Uterus (tissue), 4 donors: ENCODE measurements at places on chromosomes 16 and 17. TPM values are rescaled to one million over a fixed set of nuclear protein-coding genes. Genes with fewer than 3 reads are reported as not detected.

- H3K27ac ChIP-seq, result no peak overlapping the region
- no peak overlapping the region for H3K4me3 ChIP-seq
- H3K4me1 ChIP-seq, result no peaks in the 10 kb centered on the region
- no peak for DNase-seq
Observed at GRCh38 chr17:65794572-65794971, 233.1 kb upstream of the AXIN2 start.

DNA sequence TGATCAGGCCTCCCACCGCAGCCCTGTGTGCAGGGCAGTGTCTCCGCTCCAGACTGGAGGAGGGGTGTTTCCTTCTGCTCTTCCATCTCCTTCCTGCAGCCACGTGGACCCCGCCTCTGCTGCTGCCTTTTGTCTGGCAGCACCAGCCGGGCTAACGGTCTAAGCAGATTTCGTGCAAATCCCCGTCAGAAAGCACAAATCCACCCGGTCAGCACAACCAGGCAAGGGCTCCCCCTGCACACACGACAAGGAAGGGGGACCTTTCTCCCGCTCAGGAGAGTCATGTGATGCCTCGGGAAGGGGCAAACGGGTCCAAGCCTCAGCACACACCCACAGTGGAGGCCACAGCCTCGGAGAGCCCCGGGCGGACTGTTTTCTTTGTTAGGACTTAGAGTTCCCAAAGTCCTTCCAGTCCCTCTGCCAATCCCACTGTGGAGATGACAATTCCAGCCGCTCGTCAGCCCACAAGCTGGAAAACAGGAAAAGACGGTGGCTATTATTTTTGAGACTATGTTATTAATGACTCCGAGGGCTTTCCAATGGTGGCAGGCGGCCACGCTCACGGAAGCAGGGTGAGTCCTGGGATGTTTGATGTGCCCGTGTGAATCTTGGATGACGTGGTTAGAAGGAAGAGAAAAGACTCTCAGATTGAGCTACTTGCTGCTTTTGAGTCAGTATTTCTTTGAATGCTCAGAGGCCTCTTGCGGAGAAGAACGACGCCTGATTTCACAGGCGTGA is 22.5 kb upstream of the MEAK7 start:
- DNase-seq, result no peak
- H3K4me1 ChIP-seq, result peaks cover 5% of the 10 kb centered on the region
- H3K27me3 ChIP-seq, result no peaks in the 10 kb centered on the region
- H3K4me3 ChIP-seq, result no peak overlapping the region
- H3K27ac ChIP-seq, result peak overlapping the region; percentile 69

GRCh38 chr17:50003911-50004310 is 8.9 kb upstream of the DLX3 start:
- no peak for DNase-seq
- no peaks in the 10 kb centered on the region for H3K4me1 ChIP-seq
- no peak overlapping the region for H3K27ac ChIP-seq
- H3K27me3 ChIP-seq, result no peaks in the 10 kb centered on the region
- H3K36me3 ChIP-seq, result no peaks in the 10 kb centered on the region
- H3K4me3 ChIP-seq, result no peak overlapping the region

DNA sequence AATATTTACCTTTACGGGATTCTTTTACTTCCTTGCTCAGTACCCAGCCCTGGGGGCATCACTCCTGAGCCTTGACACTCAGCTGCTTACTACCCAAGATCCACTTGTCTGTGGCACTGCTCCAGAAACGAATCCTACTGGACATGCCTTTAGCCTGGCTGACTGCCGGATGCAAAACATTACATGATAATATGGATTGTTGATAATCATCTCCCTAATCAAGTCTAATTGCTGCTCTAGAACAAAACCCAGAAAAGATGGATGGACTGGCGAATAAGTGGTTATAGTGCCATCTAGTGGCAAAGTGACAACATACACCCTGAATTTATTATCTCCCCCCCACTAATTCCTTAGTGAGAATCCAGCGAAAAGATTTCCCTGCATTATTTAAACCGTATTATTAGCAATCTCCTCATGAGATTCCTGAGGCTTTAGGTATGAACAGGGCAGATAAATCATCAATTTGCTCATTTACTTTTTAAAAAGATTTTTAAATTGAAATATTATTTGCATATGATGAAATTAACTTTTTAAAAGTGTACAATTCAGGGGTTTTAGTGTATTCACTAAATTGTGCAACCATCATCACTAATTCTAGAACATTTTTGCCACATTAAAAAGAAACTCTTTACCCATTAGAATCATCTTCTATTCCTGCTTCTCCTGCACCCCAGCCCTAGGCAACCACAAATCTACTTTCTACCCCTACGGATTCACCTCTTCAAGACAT is 61.6 kb downstream of the RGS9 start:
- no peaks in the 10 kb centered on the region for H3K4me1 ChIP-seq
- H3K4me3 ChIP-seq, result no peak overlapping the region
- peak; percentile 22 for DNase-seq
- no peak overlapping the region for H3K27ac ChIP-seq
- H3K27me3 ChIP-seq, result no peaks in the 10 kb centered on the region

- no peaks in the 10 kb centered on the region for H3K36me3 ChIP-seq
- H3K4me1 ChIP-seq, result no peaks in the 10 kb centered on the region
- H3K27ac ChIP-seq, result no peak overlapping the region
- H3K4me3 ChIP-seq, result no peak overlapping the region
Observed at GRCh38 chr17:58358408-58359172, 6.6 kb upstream of the SUPT4H1 start.

GRCh38 chr17:27396941-27397340 is 59.3 kb upstream of the KSR1 start:
- DNase-seq, result no peak
- no peak overlapping the region for H3K4me3 ChIP-seq
- H3K36me3 ChIP-seq, result no peaks in the 10 kb centered on the region
- no peaks in the 10 kb centered on the region for H3K4me1 ChIP-seq

GRCh38 chr17:33864758-33865229 is 390.3 kb upstream of the CCL2 start:
- no peak overlapping the region for H3K27ac ChIP-seq
- no peak overlapping the region for H3K4me3 ChIP-seq
- no peak for DNase-seq
- H3K27me3 ChIP-seq, result no peaks in the 10 kb centered on the region

DNA sequence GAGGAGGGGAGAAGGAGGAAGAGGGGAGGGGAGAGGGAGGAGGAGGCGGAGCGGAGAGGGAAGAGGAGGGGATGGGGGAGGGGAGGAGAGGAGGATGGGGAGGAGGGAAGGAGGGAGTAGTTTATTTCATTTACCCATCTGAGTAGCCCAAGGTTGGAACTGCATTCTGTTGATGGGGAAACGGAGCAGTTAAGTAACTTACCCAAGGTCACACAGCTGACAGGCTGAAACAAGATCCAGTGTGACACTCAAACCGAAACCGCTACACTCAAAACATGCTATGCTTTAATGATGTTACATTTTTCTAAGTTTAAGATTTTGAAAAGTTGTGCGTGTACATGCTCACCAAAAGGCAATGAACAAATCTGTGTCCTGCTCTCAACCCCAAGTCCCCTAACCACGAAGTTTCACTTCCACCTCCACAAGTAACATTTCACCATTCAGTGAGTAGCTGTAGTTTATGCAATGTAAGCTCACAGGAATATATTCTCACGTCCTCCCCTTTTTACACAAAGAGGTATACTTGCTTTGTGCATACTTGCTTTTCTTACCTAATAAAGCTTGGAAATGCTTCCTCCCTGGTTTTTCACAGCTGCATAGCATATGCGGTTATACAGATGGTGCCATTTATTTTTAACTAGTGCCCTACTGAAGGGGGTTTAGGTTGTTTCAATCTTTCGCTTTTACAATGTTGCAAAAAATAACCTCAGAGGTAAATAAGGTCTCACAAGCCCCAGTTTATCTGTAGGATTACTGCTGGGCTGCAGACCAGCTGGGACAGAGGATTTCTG is 275.3 kb downstream of the PARN start:
- H3K4me1 ChIP-seq, result no peaks in the 10 kb centered on the region
- H3K27ac ChIP-seq, result no peak overlapping the region
- no peaks in the 10 kb centered on the region for H3K27me3 ChIP-seq
- DNase-seq, result no peak
- no peak overlapping the region for H3K4me3 ChIP-seq

DNA sequence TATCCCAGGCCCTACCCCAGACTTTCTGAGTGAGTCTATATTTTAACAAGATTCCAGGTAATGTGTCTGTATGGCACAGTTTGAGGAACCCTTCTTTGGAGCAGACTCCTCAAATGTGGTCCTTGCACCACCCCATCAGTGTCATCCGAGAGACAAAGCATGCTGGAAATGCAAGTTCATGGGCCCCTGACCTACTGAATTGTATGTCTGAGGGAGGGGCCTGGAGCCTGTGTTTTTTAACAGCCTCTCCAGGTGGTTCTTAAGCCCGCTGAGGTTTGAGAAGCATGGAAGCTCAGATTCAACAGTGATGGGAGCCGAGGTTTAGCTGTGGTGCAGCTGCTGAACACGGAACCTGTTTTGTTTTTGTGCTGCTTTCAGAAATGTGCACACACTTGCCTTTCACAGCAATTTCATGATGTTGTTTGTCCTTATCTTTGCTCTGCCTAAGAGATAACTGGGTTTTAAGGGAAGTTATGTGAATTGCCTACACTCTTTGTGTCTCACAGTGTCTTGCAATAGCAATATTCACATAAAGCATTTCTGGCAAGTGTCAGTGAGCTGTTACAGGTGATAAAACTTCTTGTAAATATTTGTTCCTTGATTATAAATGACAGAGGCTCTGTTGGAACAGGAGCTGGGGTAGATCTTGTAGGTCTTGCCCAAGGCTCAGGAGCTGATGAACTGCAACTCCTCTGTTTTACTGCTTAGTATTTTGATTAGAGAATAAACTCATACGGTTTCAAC is 32.0 kb upstream of the IL34 start:
- DNase-seq, result no peak
- H3K27ac ChIP-seq, result no peak overlapping the region
- H3K4me1 ChIP-seq, result no peaks in the 10 kb centered on the region
- no peak overlapping the region for H3K4me3 ChIP-seq
- no peaks in the 10 kb centered on the region for H3K36me3 ChIP-seq

DNA sequence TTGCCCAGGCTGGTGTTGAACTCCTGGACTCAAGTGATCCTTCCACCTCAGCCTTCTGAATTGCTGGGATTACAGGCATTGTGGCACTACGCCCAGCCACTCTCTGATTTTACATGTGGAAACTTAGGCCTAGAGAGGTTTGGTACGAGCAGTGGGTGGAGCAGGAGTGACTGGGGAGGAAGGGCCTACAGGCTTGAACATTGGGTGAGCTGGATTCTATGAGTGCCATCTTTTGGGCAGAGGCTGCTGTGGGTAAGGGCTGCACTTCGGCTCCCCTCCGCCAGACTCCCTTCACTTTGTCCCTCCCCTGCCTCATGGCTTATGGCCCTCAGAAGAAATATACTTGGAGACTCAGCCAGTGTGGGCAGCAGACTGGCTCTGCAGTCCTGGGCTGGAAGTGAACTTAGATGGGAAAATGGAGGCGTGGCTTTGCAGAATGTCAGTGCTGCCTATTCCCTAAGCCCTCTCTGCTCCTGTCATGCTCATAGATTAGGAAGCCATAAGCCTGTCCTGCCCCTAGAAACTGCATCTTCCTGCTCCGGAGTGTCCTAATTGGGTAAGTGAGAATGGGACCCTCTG is 9.5 kb upstream of the MRC2 start:
- no peaks in the 10 kb centered on the region for H3K4me1 ChIP-seq
- H3K36me3 ChIP-seq, result no peaks in the 10 kb centered on the region
- no peaks in the 10 kb centered on the region for H3K27me3 ChIP-seq
- no peak overlapping the region for H3K4me3 ChIP-seq
- no peak for DNase-seq
- no peak overlapping the region for H3K27ac ChIP-seq

- no peak overlapping the region for H3K27ac ChIP-seq
- H3K27me3 ChIP-seq, result no peaks in the 10 kb centered on the region
- DNase-seq, result no peak
Observed at GRCh38 chr17:82740906-82741759, 5.7 kb downstream of the FN3K start.

GRCh38 chr16:83728492-83728891 is 79.3 kb upstream of the HSBP1 start:
- H3K36me3 ChIP-seq, result no peaks in the 10 kb centered on the region
- no peak for DNase-seq
- H3K27me3 ChIP-seq, result no peaks in the 10 kb centered on the region
- no peak overlapping the region for H3K4me3 ChIP-seq

SNX20 gene
- total RNA-seq, result 0.76 TPM

RRAD gene
- total RNA-seq, result 17.1 TPM

PDE6G gene
- total RNA-seq, result not detected

PIEZO1 gene
- total RNA-seq, result 154 TPM
